ENCODE measurements at places on chromosomes 13 and 19.

DNA sequence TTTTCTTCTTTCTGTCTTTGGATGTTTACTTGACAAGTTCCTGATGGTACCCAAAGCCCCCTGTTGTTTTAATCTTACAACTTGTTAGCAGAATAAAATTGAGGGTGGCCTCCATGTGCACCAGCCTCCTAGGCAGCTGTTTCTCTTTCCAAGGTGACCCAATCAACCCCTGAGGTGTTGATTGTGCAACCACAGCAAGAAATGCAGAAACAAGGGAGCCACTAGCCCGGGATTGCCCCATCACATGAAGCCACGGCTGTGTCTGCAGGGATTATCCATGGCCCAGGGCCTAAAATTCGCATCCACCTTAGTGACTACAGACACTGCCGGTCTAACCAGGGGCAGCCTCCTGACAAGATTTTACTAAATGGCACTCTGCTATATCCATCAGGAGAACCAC lies 14.4 kb downstream of the CEACAM4 start:
- no peak for DNase-seq

DNA sequence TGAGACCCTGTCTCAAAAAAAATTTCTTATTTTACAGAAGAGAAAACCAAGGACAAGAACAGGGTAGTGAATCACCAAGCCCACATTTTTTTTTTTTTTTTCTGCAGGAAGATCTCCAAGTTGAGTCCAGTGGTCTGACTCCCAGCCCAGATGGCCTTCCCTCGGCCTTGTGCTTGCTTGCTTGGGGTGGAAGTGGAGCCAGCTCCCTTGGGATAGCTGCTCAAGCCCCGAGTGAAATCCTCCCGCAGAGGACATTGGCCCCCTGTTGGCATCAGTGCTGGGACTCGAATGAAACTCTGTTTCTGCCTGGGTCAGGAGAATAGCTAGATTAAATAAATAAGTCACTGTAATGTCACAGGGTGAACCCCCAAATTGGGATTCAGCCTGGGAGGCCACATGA lies 9.4 kb upstream of the NUP62 start:
- no peak for DNase-seq

DNA sequence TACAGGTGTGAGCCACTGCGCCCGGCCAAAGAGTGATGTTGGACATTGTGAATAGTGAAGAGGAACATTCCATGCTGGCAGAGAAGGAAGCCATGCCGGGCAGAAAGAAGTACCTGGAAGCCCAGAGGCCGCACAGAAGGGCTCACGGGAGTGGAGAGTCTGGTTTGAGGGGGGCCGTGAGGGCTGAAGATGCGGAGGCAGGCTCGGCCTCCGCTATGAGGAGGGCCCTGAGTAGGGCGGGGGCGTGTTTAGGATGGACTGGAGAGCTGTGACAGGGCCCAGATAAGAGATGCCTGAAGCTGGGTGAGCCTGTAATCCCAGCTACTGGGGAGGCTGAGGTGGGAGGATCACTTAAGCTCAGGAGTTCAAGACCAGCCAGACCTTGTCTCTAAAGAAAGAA lies 1.6 kb downstream of the JOSD2 start:
- DNase-seq = peak; percentile 54

DNA sequence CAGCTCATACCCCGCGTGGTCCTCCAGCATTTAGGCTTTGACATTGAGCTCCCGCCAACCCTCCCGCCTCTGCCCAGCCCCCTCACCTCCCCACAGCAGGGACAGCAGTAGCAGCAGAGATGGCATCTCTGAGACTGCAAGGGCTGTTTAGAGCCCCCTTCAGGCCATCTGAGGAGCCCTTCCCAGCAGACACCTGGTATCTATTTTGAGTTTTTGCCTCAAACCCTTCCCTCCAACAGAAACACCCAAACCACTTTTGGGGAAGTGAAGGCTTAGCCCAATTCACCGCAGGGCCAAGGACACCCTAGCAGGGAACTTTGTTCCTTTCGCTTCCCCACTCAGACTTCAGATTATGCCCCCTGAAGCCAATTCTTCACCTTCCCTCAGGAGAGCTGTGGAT lies 6.3 kb upstream of the ZNF175 start:
- no peak for DNase-seq

GRCh38 chr13:97257800-97258799 lies 36.0 kb downstream of the MBNL2 start:
- DNase-seq = peak; percentile 66

DNA sequence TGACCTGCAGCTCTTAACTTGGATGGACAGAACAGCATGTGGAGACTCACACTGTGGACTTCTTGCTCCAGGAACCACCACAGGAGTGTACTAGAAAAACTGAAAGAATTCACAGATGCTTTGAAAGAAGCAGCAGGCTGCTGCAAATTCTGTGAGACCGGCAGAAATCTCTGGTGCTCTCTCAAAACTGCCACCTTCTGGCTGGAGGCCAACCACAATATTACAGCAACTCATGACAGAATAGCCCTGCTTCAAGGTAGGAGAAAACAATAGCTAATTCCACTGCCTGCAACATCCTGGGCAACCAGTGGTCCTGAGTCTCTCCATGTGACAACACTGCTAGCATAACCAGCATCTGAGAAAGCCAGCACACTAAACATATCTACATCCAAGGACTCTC lies 26.9 kb downstream of the CDK8 start:
- no peak for DNase-seq

DNA sequence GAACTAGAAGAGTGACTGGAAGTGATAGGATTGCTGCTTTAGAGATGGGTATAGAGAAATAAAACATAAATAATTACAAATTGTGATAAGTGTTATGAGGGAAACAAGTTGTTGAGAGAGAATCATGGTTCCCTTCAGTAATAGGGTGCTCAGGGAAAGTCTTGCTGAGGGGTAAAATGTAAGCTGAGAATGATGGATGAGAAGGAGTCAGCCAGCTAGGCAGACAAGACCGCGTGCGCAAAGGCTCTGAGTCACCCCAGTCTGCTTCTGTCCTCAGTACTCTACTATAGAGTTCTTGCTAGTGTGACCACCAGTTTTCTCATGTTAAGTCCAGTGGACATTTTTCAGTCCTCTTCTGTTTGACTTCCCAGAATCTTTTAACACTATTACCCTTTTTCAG lies 39.5 kb downstream of the PCCA start:
- no peak for DNase-seq

GRCh38 chr19:18776288-18776594 lies 14.9 kb downstream of the COMP start:
- no peak for DNase-seq

DNA sequence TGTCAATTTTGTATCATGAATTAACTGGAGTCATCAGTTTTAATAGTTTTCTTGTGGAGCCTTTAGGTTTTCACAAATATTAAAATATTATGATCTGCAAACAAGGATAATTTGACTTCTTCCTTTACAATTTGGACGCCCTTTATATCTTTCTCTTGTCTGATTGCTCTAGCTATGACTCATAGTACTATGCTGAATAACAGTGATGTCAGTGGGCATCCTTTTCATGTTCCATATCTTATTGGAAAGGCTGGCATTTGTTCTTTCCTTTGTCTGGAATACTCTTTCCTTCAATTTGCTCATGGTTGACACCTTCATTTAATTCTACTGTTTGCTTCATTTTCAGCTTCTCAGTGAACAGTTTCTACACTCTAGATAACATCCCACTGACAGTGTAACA lies 1129.3 kb downstream of the SLITRK5 start:
- DNase-seq = no peak

- DNase-seq = peak; percentile 75
These were observed 37.6 kb downstream of the SOX21 start for GRCh38 chr13:94674609-94675348.

DNA sequence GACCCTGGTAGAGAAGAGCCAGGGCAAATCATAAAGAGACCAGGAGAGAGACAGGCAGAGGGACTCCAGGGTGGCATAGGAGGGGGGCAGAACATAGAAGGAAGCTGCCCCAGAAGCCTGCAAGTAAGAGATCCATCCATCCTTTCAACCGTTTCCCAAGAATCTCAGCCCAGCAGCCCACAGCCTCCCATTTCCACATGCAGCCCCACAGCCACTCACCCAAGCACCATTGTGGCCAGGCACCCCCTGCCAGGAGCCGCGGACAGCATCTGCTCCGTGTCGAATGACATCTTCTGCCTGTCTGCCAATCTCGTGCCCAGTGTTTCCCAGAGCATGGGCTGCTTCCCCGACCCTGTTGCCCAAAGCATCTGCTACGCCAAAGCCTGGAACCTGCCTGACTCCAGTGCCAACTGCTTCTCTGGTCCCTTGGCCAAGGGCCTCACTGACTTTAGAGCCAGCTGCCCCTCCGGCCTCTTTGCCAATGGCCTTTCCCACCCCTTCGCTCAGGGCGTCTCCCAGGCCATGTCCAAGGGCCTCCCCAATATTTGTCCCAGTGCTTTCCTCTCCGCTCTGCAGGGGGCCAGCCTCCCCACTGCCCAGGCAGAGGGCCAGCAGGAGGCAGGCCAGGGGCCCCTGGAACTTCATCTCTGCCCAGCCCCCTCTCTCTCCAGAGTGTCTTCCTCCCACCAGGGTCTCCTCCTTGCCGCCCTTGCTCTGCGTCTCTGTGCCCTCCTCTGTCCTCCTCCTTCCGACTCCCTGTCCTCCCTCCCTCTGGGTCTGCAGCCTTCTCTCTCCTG lies 420 bp downstream of the DMKN start:
- no peak for DNase-seq

- DNase-seq = no peak
These were observed 91.9 kb upstream of the TEX29 start for GRCh38 chr13:111228262-111229144.

DNA sequence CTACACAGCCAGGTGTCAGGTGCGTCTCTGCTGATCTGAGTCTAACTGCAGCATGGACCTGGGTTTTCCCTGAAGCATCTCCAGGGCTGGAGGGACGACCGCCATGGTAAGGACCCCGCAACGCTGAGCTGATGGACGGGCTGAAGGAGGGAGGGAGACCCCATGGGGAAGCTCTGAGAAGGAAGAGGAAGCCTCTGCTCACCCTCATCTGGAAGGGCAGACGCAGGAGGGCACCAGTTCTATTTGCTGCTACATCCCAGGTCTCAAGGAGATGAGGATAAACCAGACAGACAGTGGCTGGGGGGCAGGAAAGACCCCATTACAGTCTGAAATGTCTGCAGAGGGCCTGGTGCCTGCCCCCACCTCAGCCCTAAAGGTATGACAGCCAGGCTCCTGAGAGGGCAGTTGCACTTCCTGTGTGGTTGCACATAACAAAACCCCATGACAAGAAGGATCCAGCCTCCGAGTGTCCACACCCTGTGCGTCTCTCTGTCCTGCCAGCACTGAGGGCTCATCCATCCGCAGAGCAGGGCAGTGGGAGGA lies at the start of gene LILRA2:
TSS of gene LILRA2 (plus strand) at position 461 of the 543 bp plus-strand sequence. CDS start 89 bp downstream, outside the sequence.
- DNase-seq = no peak

DNA sequence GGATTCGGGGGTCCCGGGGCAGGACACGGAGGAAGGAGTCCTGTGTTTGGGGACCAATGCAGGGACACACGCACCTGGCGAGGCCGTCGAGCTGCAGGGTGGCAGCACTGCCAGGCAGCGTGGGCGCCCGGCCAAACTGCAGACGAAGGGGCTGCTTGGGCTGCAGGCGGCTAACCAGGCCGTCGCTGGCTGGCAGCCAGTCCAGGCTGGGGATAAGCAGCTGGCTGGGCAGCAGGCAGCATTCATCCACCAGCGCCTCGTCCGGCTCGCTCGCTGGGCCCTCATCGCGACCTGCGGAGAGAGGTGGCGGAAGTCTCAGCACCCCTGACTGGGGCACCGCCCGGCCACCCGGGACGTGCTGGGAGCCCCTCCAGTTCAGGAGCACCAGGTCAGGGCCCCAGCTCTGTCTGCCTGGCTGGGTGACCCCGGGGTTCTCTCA lies 11.5 kb downstream of the CFD start:
- no peak for DNase-seq

DNA sequence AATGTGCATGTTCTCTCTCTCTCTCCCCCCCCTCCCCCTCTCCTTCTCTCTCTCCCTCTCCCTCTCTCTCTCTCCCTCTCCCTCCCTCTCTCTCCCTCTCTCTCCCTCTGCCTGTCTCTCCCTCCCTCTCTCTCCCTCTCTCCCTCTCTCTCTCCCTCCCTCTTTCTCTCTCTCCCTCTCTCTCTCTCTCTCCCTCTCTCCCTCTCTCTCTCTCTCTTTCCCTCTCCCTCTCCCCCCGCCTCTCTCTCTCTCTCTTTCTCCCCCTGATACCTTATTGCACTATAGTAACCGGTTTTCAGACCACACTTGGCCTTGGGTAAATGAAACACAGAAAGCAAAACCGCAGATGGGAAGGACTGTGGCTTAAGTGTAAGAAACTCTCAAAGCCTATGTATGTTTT lies 34.7 kb upstream of the SPACA7 start:
- DNase-seq = no peak

- no peak for DNase-seq
These were observed 37.0 kb upstream of the CCNA1 start for GRCh38 chr13:36395280-36395679.

DNA sequence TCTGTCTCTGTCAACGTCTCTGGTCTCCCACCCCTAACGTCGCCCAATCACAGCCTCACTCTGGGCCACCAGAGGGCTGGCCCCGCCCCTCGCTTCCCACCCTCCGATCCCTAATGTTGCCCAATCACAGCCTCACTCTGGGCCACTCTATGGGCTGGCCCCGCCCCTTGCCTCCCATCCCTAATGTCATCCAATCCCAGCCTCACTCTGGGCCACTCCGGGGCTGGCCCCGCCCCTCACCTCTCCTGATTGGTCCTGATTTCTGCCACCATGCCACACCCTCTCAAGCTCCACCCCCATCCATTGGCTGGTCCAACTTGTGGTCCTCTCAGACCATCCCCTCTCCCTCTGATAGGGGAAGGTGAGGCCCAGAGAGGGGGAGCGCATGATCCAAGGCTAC lies 24.9 kb downstream of the CELF5 start:
- DNase-seq = no peak

DNA sequence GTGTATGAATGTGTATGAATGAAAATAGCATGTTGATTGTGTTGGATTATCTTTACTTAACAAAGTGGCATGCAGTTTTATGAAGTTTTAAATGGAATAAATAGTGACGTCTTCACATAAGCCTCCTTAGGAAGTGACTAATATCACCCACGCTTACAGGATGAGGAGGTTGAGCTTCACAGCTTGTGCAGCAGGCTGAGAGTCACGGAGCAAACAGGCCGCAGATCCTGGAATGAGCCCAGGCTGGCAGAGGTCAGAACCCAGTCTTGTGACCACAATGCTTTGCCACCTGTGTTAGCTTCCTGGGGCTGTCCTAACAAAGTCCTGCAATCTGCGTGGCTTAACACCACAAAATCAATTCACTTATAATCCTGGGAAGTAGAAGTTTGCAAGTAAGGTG lies 20.8 kb downstream of the LAIR2 start:
- peak; percentile 65 for DNase-seq

- DNase-seq = no peak
These were observed 108.2 kb downstream of the DACH1 start for GRCh38 chr13:71758828-71759227.

DNA sequence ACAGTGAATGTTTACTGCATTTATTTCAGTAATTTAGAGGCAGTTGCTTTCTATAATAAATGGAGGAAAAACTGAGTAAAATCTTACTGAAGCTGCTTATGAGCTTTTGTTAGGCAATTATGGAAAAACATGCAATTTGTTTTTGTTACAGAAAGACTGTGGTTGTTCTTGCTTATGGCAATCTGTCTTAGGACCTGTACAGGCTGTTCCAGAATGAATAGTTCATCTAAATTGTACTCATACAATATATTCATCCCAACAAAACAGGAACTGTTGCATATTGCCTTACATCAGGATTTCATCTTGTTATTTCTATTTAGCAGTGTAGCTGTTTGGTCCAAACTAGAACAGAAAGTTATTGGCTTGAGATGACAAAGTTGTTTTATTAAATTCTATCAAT lies 199.2 kb downstream of the NALCN start:
- no peak for DNase-seq

Data from activated effector memory CD4-positive, alpha-beta T cell treated with anti-CD3 and anti-CD28 coated beads, Interleukin-2, amount 50 U/mL, for 16 hours (primary cell).